Right renal cortex interstitium (tissue), 3 donors: ENCODE measurements at places on chromosomes 3 and 15. TPM values are rescaled to one million over a fixed set of nuclear protein-coding genes. Genes with fewer than 3 reads are reported as not detected.
A peak's percentile ranks its signal among the peaks of the same experiment; 100 is the strongest.

DNA sequence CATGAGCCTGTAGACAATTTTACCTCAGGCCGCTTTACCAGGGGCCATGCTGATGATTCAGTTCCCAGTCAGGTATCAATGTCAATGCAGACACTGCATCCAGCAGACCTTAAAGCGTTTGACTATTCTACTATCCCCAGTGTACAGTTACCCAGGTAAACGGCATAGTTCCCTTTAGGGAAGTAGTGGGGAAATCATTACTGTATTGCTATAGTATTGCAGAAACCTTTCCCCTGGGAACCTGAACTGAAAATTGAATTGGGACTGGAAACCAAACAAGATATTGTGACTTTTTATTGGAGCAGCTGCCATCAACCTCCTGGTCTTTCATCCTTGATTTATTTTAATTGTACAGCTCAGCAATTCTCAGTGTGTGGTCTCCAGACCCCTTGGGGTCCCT, 6.6 kb upstream of the INAFM2 start:
- DNase-seq: no peak

DNA sequence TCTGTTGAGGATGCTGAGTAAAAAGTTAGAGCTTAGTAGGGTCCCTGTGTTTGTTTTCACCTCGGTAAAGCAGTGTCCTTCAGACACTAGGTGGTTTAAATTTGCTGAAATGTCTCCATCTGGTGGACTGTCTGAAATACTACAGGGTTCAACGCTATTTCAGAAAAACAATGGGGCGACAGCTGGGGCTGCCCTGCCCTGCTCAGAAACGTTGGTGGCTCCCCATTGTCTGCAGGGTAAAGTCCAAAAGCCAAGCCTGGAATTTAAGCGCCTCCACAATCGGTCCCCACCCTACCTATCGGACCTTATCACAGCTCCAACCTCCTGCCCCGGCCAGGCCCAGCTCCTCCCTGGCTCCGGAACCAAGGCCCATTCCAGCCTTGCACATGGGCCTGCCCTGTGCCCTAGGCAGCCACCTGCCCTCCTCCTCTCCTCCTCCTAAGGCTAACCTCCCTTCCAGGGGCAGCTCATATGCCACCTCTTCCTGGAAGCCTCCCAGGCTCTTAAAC, 4.3 kb upstream of the TSEN2 start:
- no peak for DNase-seq

The PLA2G4E gene
- polyA plus RNA-seq: not detected

DNA sequence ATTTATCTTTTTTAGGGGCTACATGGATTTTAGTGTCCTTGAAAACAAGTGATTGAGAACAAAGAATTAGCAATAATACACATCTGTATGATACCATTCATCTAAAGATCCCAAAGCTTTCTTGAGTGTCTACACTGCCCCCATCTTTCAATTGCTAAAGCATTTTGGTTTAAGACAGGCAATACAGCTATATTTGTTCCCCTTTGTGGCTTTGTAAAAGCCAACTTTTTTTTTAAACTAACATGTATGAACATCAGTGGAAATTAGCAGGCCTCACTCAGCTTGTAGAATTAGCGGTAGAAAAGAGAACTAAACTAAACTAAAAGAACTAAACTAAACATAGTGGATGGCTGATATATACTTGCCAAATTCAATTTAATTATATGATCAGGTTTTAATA, 449.6 kb downstream of the MECOM start:
- no peak for DNase-seq

The LMCD1 gene
- 30.5 TPM for polyA plus RNA-seq

DNA sequence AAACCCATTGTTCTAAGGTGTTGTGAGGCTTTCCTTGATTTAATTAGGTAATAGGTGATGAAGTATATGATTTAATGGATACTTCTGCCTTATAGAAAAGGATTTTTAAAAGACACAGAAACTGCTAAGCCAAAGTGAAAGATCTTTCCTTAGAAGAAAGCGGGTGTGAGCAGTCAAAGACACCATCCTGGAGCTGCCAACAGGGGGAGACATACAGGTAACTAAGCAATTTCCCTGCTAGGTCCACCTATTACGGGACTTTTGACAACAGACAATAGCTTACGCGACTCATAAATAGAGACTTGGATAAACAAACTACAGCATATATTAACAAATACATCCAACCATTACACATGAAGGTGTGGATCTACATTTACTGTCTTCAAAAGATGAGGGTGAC, 669.5 kb downstream of the SQOR start:
- no peak for DNase-seq

DNA sequence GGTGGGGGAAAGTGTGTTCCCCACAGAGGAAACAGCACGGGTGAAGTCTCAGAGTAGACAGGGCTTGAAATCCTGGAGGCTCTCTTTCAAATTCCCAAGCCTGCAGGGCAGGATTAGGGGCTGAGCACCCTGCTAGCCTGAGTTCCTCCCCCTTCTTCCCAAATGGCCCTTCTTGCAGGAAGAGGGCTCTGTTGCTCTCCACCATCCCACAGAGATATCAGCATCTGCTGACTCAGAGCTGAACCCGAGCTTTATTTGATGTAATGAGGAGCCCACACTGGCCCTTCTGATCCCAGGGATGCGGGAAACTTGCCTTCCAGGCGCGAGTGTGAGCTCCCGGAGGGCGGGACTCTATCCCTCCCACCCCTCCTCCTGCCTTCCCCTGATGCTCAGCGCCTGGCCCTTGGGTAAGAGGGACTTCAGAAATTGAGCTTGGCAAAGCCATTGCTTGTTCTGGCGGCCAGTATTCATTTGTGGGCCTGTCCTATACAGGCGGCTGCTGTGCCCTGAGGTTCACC, 1.4 kb upstream of the STRA6 start:
- DNase-seq: no peak

GRCh38 chr3:128040660-128041059, 11.6 kb upstream of the SEC61A1 start:
- DNase-seq: no peak

The TOPAZ1 gene
- polyA plus RNA-seq: not detected

DNA sequence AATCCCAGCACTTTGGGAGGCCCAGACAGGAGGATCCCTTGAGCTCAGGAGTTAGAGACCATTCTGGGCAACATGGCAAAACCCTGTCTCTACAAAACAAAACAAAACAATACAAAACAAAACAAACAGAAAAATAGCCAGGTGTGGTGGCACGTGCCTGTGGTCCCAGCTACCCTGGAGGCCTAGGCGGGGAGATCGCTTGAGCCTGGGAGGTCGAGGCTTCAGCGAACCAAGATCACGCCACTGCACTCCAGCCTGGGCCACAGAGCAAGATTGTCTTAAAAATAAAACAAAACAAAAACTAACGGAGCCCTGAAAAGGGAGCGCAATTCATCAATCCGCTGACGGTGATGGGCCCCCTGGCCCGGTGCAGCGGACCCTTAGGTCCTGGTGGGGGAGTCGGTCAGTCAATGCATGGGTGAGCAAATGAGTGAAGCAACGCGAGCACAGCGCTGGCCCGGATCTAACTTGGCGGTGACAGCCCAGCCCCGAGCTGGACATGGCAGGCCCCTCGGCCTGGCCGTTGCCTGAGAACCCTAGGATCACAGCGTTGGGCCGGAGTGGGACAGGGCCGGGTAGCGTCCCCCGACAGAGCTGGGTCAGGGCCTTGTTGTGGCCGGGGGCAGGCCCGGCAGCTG, 52.4 kb upstream of the BLM start:
- no peak for DNase-seq

DNA sequence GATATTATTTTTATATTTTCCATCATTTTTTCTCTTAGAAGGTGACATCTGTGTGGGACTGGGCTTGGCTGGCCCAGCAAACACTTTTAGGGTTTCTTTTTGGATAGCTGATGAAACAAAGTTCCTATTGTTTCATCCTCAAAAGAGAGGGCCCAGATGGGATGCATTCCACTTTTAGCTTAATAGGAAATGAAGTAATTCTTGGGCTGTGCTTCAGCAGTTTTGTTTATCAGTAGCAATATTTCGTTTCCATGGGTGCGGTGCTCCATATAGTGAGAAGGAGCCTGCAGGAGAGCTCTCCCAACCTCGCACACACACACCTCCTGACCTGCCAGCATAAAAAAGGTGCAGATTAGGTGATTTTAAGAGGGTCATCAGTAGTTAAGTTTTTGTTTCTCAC, 147.5 kb downstream of the AKAP13 start:
- peak; percentile 52 for DNase-seq

DNA sequence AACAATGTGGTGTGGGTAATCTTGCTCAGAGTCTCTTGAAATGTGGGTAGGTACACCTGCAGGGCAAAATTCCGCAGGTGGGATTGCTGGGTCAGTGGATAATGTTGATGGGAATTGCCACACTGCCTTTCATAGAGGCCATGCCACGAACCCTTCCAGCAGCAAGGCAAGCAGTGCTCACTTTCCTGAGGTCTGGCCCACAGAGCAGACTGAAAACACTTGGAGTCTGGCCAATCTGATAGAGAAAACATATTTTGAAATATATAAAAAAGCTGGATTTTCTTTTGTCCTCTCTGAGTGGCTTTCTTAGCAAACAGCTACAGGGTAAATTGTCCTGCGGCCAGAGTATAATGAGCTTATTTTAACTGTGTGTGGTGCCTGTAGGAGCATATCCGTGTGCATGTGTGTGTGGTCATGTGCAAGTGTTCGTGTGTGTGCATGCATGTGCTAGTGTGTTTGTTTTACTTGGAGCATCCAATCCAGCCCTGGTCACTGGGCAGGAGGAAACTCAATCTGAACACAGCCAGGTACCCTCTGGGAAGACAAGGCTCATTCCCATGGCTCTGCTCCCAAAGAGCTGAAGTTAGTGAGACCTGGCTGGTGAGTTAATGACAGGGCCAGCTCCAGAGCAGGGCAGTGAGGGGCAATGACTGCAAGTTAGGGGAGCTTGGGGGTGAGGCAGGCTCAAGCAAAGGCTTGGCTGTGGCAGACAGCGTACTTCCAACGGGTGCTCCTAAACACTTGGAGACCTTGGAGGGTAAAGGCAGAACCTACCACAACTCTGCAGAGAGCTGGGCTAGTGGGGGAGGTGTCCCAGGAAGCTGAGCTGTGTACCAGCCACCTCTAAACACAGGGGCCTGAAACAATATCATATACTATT, 91.3 kb downstream of the PLXNA1 start:
- DNase-seq: no peak

GRCh38 chr3:37566730-37567129, 294.9 kb upstream of the CTDSPL start:
- no peak for DNase-seq

The MASP1 gene
- 9.3 TPM for polyA plus RNA-seq

The GOLGA6D gene
- polyA plus RNA-seq: 0.11 TPM

The RHOV gene
- 1.4 TPM for polyA plus RNA-seq

DNA sequence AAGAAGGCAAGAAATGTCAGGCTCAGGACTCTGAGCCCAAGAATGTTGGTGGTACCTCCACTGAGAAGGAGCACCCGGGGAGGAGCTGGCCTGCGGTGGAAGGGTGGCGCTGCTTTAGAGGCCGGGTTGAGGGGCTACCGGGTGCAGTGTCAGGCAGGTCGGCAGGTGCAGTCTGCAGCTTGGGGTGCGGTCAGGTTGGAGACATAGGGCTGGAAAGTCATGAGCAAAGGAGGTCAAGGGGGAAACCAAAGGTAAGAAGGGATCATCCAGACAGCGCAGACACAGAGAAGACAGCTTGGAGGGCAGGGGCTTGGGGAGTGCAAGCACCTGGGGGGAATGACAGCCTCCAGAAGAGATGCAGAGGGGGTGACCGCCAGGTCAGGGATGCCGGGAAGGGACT, 274.4 kb upstream of the LYSMD4 start:
- DNase-seq: no peak

GRCh38 chr15:35173444-35174118, 88.5 kb upstream of the NANOGP8 start:
- no peak for DNase-seq

DNA sequence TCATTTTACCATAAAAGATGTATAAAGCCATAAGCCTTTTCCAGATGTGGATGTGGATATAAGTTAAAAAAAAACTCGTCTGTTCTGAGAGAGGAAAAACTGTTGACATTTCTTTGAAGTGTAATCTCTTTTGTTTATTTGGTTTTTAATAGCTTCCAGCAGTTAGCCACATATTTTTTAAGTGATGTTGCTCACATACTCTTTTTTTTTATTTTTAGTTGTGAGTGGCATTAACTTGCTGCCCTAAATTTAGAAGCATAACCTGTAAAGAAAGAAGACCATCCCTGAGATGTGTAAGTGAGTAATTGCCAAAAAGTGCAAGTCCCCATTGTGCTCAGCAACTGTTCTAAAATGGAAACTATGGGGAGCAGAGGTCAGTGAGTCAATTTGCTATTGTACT, 415.9 kb upstream of the MDFIC2 start:
- no peak for DNase-seq

- no peak for DNase-seq
Observed at GRCh38 chr3:69458803-69459365, 73.0 kb upstream of the FRMD4B start.

DNA sequence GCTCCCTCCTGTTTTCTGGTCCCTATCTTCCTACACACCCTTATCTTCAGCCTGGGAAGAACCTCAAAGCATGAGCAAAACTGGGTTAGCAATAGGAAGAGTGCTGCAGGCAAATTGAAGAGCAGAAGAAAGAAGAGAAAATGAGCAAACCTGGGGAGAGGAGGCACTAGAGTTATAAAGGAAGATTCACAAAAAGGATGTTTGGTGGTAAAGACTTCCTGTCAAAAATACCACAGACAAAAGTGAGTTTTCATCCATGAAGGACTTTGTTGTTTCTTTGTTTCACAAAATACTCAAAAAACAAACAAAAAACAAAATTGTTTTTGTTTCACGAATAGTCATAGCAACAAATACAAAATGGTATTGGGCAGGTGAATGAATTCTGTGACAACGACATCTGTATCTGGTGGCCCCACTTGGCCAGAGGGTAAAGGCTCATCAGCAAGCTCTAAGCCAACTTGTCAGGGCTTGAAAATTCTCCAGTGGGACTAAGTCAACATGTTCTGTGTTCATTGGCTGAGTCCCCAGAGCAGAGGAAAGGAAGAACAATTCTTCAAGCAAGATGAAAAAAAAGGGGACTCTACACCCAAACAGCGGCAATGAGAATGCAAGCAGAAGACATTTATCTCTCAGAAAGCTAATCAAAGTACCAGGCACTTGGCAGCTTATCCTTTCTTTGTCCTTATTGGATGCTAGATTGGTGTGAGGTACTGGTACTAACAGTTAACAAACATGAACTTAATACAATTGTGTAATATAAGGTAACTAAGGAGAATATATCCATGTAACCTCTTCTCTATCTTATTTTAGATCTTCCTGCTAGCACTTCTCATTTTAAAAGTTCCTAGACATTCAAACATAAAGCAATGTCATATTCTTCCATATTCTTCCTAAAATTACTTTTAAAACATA, 9.7 kb downstream of the ATP8B4 start:
- no peak for DNase-seq

The CD96 gene
- 1.2 TPM for polyA plus RNA-seq

- DNase-seq: no peak
Observed at GRCh38 chr3:136008221-136008620, 42.7 kb downstream of the PPP2R3A start.

GRCh38 chr3:178107804-178108203, 428.4 kb upstream of the KCNMB2 start:
- no peak for DNase-seq

The INAFM2 gene
- polyA plus RNA-seq: 18.1 TPM
